ENCODE measurements at places on chromosomes 16 and 17.

DNA sequence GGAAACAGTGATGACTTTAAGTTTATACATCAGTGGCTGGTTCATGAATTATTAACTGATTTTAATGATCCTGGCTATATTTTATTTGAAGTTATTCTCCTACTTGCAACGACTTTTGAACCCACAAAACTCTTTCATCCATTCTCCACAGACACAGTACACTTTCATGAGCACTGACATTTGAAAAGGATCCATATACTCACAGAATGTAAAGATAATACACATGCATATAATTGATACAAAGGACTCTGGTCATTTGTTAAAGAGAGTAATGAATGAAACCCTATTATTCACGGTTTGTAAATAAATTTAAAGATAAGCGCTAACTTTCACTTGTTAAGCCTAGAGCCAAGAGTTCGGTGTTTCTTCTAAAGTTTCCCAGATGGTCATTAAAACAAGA lies 3.3 kb downstream of the TOX3 start:
- no peak for DNase-seq

DNA sequence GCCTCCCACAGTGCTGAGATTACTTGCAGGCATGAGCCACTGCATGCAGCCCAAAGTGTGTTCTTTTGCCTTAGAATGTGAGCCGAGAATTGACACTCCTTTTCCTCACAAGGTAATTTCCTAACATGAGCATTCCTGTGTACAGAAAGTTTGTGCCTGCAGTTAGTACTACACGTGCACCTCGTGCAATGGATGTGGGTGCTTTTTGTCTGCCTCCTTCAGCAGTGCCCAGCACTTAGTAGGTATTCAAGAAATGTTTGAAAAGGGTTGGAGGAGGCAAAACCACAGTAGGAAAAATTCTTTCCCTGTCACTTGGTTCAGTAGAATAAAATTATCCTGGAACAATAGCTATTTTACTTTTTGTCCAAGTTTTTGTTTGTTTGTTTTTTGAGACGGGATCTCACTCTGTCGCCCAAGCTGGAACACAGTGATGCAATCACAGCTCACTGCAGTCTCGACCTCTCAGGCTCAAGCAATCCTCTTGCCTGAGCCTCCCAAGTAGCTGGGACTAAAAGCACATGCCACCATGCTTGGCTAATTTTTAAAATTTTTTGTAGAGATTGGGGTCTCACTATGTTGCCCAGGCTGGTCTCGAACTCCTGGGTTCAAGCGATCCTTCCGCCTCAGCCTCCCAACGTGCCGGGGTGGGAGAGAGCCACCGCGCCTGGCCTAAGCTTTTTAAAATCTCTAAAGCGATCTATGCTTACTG lies 2.4 kb downstream of the NDE1 start:
- DNase-seq = no peak

DNA sequence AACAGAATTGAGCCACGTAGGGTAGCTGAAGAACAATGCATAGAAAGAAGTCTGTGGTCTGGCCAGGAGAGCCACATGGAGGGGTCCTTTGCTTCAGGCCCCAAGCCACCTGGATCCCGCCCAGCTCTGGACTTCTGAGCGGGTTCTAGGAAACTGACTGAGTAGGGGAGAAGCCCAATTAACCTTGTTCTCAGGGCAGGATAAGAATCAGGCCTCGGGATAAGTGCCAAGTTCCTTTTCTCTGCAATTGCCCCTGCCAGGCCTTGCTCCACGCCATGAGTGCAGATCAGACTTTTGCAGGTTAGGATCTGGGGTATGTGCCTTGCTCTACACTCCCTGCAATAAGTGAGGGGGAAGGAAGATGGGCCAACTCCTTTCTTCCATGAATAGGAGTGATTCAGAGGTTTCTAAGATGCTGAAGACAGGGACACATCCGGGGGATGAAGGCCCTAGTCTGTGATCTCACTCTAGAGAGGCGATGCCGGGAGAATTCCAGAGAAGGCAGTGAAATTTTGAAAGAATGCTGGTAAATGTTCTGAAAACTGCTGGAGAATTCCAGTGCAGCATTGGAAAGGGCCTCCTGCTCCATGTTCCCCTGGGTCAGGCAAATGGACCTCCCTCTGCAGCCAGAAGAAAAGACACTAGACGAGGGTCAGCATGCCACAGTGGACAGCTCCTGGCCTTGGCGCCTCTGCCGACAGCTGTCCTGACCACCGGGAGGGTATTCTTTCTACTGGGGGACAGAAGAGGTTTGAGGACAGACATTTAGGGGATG lies 5.8 kb downstream of the NEUROD2 start:
- DNase-seq = no peak

GRCh38 chr17:57158325-57158724 lies 73.3 kb downstream of the AKAP1 start:
- no peak for DNase-seq

GRCh38 chr17:48074322-48075081 lies 26.3 kb downstream of the NFE2L1 start:
- peak; percentile 89 for DNase-seq

All from epithelial cell of proximal tubule (primary cell).